ENCODE measurements at places on chromosomes 3 and 15. TPM values are rescaled to one million over a fixed set of nuclear protein-coding genes. Genes with fewer than 3 reads are reported as not detected.

MYRIP gene
- total RNA-seq: under 0.01 TPM

INSYN1 gene
- 4.7 TPM for total RNA-seq

C3orf52 gene
- 4.0 TPM for total RNA-seq

BCHE gene
- total RNA-seq: not detected

MTHFS gene
- total RNA-seq: 15.6 TPM

WNT5A gene
- 145 TPM for total RNA-seq

ALDH1L1 gene
- not detected for total RNA-seq

HTR3E gene
- total RNA-seq: not detected

RHCG gene
- not detected for total RNA-seq

All from osteoblast (primary cell).